ENCODE measurements at places on chromosomes 4 and X.

DNA sequence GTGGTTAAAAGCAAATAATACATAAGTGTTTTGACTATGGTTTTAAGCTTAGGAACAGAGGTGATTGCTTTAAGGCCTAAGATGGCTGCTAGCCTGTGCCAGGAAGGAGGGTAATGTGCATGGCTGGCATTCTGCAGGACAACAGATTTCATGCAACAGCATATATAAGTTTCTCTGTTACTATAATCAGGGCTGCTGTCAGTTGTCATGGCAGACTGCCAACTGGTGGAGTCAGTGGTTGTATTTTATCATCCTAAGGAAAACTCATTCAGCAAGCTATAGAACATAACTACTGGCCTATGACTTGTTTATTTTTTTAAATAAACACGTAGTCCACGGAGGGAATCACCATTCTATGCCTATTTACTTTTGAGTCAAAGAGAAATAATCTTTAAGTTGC, 77.7 kb upstream of the DCAF8L1 start:
- no peak for DNase-seq

- DNase-seq: no peak
Measured at GRCh38 chrX:13690836-13691235, 1.9 kb downstream of the RAB9A start.

DNA sequence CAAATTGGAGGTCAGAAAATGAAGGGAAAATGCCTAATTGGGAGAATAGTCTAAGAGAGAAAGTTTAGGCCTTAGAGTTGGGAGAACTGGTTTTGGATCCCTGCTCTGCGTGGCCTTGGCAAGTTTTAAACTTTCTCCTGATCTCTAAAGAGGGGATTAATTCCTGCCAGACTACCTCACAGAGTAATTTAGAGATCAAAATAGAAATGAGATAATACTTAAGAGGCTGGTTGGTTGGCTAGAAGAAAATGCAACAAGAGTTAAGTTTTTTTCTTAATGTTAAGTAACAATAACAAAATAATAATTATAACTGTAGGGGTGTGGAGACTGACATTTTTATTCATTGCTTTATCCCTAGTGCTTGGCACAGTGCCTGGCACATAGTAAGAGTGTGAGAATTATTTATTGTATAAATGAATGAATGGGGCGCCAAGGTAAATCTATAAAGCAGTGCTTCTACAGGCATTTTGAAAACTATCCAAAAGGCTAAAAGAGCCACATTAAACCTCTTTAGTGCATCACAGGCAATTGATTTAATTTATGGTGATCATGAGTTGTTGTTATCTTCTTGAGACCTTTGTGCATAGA, 160.5 kb downstream of the RASL11B start:
- DNase-seq: no peak

DNA sequence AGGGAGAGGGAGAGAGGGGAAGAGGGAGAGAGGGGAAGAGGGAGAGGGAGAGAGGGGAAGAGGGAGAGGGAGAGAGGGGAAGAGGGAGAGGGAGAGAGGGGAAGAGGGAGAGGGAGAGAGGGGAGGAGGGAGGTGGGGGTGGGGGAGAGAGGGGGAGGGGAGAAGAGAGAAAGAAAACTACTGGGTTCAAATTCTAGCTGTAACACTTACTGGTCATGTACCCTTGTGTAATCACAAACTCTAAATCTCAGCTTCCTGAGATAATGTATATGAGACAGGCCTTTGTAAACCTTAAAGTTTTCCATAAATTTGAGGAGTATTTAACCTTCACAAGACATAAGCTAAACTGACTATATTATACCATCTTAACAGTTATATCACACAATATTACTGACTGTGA, 109.1 kb downstream of the FGF16 start:
- no peak for DNase-seq

DNA sequence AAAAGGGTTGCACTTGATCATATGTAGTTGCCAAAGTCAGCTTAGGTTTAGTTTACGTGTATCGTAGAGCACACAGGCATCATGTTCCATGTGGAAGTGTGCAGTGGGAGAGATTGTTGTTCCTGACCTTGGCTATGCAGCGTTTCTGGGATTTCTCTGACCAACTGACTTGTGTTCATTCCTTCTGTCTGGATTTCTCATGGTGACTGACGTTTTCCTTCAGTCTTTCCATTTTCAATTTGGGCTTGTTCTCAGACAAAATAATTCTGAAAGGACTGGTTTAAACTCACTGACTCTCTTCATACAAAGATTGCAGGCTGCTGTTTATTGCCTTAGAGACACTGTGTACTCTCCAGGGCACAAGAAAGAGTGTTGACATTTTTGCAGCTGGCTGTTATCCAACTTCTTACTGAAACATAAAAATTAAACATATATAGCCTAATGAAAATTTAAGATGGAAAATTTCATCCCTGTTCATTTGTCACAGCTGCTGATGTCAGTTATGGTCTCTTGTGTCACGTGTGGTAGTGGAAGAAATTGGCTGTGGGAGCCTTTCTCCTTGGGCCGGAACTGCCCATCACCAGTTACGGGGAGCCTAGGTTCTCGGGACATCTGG, 95.4 kb downstream of the TNIP2 start:
- DNase-seq: no peak

All from activated CD4-positive, alpha-beta T cell treated with anti-CD3 and anti-CD28 coated beads, Interleukin-2, amount 50 U/mL, for 4 hours (primary cell).